Left ventricle myocardium inferior (tissue), 1 donor: ENCODE measurements at places on chromosomes 11 and 22.
A peak's percentile ranks its signal among the peaks of the same experiment; 100 is the strongest.

GRCh38 chr11:46295312-46296058 lies 18.0 kb downstream of the CREB3L1 start:
- peak; percentile 81 for DNase-seq

- no peak for DNase-seq
Measured at GRCh38 chr22:50089682-50090411, at the start of gene MOV10L1. MOV10L1 (plus strand) TSS chr22:50090006; CDS start chr22:50090089, 83 bp downstream.

DNA sequence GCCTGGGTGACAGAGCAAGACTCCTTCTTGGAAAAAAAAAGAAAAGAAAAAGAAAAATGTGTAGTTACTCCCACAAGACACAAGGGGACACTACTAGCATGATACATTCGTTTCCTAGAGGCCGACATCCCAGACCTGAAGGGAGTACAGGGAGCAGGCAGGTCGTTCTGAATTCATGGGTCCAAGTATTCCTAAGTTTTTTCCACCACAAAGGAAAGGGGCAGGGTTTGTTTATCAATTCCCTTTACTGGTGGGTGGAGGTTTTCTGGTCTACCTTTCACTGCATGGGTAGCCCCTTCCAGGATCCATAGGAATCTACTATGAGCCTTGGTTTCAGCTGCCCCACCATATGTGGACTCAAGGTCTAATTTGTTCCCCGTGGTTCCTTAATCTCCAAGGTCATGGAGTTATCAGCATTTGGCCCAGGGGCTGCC lies 11.8 kb downstream of the TIGD3 start:
- DNase-seq = no peak

- no peak for DNase-seq
Measured at GRCh38 chr11:17280494-17281127, 4.1 kb downstream of the NUCB2 start.

DNA sequence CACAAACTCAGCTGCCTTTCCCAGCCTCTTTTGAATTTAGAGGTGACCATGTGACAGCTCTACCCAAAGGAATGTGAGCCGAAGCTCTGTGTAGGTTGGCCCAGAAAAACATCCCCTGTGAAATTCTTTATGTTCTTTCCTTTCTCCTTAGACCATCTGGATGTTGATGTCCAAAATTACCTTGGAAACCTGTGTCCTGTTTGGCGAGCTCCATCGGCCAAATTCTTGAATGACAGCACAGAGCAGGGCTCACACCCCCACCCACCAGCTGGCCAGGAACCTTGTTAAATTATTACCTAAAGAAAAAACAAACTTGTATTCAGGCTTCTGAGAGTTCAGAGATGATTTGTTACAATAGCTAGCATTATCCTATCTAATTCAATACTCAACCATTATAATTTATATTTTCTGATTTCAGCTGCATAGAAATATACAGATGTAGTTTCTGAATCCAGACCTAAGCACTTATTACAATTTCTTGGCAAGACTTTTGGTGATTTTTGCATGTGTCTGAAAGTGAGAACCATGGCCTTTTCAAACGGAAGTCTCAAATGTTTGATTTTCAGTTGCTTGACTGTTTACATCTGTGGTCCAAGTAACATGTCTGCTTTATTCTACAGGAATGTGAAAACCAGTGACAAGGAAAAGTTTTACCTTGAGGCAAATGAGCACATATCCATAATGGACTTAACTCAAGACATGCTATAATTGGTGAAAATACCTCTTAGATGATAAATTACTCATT lies 554.2 kb downstream of the NTM start:
- no peak for DNase-seq

DNA sequence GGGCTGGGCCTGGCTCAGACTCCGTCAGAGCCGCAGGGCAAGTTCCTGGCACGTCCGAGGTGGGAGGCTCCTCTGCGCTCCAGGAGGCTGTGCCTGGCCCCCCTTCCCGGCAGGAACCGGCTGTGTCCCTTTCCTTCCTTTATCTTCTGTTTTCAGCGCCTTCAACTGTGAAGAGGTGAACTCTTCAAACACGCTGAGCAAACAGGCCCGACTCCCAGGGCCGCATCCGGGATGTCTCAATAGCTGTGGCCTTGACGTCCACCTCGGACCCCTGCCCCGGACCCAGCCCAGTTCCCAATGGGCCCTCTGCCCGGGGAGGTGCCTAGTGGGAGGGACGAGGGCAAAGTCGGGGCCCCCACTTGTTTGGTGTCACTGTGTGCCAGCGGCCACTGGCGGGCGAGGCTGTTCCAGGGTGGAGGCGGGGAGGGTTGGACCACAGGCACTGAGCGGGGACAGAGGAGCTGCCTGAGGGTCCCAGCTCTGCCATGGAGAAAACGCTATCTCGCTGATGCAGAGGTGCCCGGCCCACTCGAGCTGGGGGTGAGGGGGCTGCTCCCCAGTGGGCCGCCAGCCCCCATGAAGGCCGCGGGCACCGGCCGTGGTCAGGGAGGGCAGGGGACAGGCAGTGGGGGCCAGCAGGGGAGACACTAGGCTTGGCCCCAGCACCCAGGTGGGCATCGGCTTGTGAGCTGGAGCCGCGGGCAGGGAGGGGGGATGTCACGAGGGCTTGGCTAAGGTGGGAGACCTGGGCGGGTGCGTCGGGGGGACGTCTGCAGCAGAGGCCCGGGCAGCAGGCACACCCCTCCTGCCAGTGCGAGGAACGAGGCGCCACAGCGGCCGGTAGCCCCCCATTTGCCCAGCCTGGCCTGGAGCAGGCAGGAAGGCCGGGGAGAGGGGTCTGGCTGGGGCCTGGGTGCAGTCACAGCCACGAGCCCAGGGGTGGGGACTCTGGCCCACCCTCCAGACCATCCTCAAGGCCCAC lies 2.7 kb upstream of the MUC5B start:
- DNase-seq = no peak

GRCh38 chr11:8081591-8082250 lies 710 bp downstream of the TUB start:
- DNase-seq = no peak

- DNase-seq = no peak
Measured at GRCh38 chr11:104895634-104896033, 2.6 kb downstream of the CASP12 start.

DNA sequence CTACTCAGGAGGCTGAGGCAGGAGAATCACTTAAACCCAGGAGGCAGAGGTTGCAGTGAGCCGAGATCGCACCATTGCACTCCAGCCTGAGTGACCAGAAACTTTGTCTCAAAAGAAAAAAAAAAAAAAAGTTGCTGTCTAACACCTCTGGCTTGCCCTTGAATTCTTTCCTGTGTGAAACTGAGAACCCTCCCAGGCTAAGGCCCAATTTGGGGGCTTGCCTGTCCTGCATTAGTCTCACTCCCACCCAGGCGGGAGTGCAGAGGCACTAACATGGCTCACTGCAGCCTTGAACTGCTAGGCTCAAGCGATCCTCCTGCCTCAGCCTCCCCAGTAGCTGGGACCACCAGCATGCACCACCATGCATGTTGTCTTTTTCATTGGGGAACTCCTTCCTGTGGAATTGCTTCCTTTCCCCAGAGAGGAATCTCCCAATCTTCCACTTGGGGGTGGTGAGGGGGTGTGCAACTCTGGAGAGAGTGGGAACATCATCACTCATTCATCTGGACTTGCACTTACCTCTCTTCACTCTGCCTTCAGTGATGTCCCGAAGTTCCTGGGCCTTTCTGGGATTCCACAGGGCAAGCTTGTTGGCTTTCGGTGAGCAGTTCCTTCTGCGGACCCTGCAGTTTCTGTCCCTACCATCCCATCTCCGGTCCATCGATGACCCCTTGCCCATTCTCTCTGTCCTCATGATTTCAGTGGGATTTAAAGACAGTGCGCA lies 62.1 kb upstream of the CREB3L1 start:
- no peak for DNase-seq

DNA sequence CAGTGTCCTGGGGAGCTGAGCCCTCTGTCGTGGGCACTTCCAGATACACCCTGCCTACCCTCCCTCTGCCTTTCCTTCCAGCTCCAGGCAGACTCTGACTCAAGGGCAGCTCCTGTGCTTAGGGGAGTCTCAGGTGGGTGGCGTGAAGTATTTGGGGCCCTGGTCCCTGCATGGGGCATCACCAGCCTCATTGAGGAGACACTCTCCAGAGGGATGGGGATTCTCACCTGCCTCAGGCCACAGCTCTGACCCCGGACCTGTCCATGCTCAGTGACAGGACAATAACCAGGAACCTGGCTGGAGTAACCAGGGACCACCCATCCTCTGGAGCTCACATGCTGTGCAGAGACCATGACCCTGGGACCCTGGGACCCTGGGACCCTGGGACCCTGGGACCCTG lies 41.2 kb downstream of the GGTLC2 start:
- DNase-seq = no peak

- no peak for DNase-seq
Measured at GRCh38 chr22:42714768-42715390, 5.8 kb downstream of the A4GALT start.

- DNase-seq = no peak
Measured at GRCh38 chr22:26436903-26437515, 7.9 kb downstream of the ASPHD2 start.

GRCh38 chr22:47837703-47838102 lies 1075.3 kb downstream of the TBC1D22A start:
- no peak for DNase-seq

DNA sequence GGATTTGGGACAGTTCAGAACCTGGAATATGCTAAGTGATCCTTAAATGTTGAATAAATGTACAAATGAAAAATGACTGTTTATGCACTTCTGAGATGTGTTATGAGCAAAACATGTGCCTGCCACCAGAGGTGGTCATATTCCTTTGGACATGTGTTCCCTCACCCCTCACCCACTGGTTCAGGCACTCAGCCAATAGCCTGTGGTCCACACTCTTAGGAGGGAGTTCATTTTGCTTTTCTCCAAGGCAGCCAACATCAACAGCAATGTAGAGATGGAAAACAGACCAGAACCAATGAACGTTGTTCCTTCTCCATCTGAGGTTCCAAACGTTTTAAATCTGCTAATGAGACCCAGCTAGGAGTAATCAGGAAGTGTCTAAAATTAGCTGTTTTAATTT lies 44.0 kb downstream of the RPUSD4 start:
- no peak for DNase-seq

- DNase-seq = no peak
Measured at GRCh38 chr11:27139742-27140367, 99.2 kb downstream of the BBOX1 start.

- no peak for DNase-seq
Measured at GRCh38 chr11:11857769-11858168, 16.0 kb downstream of the USP47 start.

DNA sequence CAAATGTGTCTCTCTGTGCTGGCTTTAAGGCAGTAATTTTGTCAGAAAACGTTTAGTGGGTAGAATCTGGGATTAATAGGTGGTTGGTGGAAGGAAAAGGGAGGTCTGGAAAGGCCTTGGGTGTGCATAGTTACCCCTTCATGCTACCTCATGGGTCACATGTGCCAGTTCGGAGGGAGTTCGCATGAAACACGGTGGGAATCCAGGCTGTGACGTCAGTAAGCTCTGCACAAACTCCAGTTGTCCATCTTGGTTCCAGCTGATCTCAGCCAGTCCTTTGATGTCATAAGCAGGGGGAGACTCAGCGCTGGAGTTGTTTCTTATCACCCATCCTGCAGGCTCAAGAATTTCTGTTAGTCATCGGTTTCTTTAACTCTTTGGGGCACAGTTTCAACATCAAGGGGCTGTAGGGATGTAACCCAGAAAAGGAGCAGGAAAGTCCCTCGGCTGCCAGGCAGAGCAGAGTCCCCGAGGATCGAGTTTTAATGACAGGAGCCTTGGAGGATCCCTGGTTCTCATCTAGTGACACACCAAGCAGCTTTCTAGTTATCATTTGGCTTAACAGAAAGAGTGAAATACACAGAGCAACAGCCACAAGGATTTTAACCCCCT lies 28.9 kb downstream of the MOV10L1 start:
- no peak for DNase-seq

DNA sequence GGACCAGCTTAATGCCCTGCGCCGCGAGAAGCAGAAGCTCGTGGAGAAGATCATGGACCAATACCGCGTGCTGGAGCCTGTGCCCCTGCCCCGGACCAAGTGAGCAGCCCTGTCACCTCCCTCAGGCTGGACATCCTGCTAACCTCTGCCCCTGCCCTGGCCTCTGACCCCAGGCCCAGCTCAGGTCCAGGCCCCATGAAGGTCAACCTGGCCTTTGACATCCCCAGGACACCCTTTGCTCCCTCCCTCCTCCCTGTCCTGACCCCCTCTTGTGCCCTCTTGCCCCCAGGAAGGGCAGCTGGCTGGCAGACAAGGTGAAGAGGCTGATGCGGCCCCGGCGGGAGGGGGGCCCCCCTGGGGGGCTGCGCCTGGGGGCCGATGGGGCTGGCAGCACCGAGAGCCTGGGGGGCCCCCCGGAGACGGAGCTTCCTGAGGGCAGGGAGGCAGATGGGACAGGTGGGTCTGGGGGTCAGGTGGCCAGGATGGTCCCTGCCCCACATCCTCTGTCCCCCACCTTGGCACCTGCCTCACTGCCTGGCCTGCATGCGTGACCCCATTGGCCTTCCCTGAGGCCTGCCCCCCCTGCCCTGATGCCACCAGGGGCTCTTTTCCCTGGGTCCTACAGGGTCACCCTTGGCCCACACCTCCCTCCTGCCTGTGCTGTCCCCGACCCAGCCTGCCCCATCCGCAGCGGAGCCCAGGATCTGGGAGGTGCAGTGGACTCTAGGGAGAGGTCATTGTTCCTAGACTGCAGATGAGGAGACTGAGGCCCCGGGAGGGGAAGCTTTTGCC lies 5.1 kb upstream of the RPS6KA4 start:
- no peak for DNase-seq

GRCh38 chr22:43931771-43932170 lies 8.2 kb downstream of the PNPLA3 start:
- no peak for DNase-seq

DNA sequence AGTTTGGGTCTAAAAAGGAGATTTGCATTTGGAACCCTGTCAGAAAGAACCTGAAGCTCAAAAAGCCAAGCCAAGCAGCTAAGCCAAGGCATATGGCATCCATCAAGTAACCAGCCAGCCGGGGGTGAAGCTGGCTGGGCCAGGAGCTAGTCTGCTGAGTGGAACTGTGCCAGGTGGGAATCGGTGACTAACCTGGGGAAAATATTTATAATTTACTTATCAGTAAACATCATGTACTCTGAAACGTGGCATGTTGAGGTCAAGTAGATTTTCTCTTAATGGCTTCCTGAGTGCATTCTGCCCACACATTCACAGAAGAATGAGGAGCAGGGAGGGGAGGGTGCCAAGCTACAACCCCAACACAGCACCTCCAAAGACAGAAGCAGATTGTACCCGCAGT lies 70.5 kb upstream of the SESN3 start:
- no peak for DNase-seq

GRCh38 chr11:19723572-19724342 lies 11.1 kb downstream of the NAV2 start:
- DNase-seq = no peak

DNA sequence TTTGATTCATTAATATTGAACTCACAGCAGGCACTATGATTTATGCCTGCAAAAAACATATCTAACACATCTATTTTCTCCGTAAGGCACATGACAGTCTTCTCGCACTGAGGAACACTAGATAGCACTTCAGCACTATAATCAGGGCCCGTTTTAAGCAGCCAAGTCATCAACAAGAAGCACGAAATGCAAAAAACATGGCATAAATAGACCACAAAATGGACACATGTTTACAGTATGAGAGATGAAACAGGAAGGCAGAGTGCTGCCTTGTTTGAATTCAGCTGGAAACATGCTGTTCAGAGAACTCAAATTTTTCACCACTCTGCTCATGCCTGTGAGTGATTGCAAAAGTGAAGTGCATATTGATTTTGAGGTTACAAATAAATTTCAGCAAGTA lies 205.8 kb upstream of the PDGFD start:
- DNase-seq = no peak
